ENCODE measurements at places on chromosomes 1 and 21.

DNA sequence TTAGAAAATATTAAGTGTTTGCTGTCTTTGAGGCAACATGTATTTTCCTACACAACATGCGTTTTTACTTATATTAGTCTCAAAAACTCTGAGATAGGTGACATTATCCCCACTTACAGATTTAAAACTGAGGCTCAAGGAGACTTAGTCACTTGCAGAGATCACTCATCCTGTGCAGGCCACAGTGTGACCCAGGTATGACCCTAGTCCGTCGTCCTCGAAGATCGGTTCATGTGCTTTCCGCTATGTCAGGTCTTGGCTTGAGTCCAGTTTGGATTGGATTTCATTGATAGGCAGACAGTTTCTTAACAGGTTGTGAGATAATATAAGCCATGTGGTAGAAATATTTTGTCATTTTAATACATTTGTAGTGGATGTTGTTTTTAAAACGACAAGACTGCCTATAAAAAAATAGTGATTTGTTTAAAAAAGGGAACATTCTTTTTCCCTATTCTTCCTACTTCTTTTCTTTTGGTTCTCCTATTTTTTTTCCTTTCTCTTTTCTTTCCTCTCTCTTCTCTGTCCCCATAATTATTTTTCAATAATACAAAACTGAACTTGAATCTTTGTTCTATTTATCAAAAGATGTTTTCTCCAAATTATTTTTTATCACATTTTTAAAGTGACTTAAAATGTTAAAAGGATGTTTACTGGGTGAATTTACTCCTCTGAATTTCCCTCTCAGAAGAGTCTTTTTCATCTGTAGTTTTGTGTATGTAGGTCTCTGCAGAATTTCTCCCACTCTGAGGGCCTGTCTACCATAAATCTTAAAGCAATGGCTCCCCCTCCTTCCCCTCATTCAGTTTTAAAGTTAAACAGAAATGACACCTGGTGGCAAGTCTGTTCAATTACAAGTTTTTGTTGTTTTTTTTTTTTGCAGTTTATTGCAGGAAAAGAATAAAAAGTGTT lies 81.8 kb downstream of the PHTF1 start:
- DNase-seq: peak; percentile 46

GRCh38 chr1:6498576-6499111 lies 7.2 kb upstream of the PLEKHG5 start:
- DNase-seq: no peak

DNA sequence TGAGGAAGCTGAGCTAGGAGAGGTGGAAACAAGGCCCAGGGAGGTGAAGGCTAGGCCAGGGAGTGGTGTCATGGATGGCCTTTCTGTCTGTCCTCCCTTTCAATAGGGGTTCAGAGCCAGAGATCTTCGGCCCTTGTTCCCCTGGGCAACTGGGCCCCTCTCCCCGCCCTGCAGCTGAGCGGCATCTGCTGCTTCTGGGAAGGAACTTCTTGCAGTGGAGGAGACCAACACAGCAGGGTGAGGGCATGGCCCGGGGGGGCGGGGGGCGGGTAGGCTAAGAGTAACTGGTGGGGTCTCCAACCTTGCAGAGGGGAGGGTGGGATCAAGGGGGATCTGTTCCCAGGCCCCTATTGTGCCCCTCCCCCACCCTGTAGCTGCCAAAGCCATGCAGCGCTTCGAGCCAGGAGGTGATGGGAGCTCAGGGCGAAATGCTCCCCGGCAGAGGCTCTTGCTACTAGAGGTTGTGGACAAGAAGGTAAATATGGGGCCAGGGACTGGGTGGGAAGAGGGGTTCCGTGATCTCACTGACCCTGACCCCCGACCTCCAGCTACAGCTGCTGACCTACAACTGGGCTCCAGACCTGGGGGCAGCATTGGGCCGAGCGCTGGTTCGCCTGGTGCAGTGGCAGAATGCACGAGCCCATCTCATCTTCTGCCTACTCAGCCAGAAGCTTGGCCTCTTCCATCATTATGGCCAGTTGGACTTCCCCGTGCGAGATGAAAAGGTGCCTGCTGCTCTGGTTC lies 11.7 kb downstream of the HYI start:
- no peak for DNase-seq

GRCh38 chr1:167717351-167717750 lies 4.4 kb upstream of the MPZL1 start:
- DNase-seq: peak; percentile 51

DNA sequence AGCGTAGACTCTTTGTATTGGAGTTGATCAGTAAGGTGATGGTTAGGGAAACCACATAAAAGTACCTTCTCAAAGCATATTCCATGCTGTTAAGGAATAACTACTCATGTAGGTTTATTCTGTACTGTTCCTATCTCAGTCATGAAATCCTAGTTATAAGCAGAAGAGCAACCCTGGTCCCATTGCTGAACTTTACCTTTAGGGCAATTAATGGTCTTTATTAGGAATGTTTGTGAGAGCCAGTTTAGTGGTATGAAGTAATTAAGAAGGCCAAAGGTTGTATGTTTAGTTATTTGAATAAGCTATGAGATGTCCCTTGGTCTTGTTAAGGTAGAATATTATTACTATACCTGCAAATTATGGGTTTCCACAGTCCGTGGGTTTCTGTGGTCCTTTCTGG lies 44.0 kb downstream of the ACP6 start:
- no peak for DNase-seq

DNA sequence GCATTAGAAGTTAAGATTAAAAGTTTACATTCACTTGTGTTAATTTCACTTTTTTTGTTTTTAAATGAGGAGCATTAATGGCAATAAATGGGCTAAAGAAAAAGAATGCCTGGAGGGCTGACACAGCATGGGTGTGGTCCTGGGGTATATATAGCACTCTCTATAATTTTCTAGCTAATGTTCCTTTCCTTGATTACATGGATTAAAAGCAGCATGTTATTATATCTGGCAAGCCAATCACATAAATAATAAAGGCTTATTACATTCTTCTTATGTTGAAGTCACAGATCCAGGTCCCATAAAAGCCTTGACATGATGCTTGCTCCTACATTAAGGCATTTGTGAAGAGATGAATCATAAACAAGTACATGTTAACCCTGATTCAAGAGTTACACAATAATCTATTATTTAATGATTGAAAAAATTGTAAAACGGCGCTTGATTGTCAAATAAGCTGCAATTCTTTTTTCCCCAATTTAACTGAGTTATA lies 91.4 kb downstream of the LYPLAL1 start:
- no peak for DNase-seq

DNA sequence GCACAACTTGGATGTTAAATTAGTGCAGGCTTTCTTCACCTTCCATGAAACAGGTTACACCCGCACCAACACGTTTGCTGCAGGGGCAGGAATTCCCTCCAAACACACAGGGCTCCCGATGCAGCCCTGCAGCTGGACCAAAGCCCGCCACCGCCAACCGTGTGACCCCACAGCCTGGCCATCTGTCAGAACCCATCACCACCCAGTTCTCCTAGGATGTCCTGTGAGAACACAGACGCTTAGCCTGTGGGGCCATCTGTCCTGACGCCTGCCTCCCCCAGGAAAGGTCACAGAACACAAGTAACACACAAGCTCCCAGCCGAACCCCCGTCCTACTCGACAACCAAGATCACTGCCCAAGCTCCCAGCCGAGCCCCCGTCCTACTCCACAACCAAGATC lies 108.1 kb downstream of the NPHP4 start:
- DNase-seq: no peak

DNA sequence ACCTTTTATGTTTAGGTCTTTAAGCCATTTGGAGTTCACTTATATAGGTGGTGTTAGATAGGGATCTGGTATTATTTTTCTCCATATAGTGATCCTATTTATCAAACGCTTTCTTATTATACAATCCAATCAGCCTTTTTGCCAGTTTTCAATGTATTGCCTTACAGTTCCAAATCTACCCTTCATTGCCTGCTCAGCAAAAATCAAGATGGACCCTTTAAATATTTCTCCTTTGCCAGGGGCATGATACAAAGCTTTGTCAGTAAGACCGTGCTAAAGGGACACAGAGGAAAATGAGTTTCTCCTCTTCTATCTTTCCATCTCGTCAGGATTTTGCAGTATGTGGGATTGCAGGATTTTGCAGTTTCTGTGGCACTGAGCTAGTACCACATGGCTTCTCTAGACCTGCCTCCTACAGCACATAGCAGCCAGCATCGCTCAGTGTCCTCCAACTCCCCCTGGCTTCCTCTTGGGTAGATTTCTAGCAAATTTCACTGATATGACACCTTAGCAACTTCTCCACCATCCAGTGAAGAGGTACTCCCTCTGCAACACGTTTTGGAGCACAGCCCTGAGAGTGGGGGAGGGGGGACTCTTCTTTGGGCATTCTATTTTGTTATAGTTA lies 22.5 kb upstream of the CAP1 start:
- no peak for DNase-seq

Measured in AG10803 (cell line).